ENCODE measurements at places on chromosomes 1 and 21.

- DNase-seq, result no peak
Observed at GRCh38 chr1:197017558-197018146, 40.3 kb downstream of the CFHR5 start.

DNA sequence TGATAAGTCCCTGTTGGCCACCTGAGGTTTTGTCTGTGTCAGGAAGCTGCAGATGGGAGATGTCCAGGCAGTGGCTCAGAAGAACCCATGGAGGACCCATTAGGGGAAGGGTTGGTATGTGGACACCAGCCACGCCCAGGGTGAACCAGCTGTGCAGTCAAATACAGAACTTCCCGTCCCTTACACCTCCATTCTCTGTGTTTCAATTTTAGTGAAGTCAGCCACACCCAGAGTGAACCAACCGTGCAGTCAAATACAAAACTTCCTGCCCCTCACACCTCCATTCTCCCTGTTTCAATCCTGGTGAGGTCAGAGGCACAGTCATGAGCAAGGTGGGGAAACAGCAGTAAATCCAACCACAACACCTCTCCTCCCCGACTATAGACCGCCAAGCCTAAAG is 27.4 kb downstream of the BACE2 start:
- no peak for DNase-seq

- DNase-seq, result no peak
Observed at GRCh38 chr1:214420341-214420740, 131.1 kb downstream of the PTPN14 start.

DNA sequence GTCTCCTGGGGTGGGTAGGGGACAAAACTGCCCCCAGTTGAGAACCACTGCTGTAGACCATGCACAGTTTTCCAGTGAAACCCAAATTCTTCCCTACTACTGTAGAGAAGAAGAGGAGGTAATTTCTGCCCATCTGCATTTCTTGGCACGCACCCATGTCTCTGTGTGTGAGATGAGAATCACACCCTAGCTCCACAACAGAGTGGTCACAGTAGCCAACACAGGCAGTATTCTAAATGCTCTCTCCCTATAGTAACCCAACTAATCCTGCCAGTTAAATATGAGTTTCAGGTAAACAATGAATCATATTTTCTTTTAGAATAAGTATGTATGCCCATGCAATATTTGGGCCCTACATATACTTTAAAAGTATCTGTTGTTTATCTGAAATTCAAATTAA is 1.2 kb upstream of the CAPN2 start:
- DNase-seq, result no peak

GRCh38 chr1:243251539-243251938 is 3.5 kb downstream of the CEP170 start:
- no peak for DNase-seq

DNA sequence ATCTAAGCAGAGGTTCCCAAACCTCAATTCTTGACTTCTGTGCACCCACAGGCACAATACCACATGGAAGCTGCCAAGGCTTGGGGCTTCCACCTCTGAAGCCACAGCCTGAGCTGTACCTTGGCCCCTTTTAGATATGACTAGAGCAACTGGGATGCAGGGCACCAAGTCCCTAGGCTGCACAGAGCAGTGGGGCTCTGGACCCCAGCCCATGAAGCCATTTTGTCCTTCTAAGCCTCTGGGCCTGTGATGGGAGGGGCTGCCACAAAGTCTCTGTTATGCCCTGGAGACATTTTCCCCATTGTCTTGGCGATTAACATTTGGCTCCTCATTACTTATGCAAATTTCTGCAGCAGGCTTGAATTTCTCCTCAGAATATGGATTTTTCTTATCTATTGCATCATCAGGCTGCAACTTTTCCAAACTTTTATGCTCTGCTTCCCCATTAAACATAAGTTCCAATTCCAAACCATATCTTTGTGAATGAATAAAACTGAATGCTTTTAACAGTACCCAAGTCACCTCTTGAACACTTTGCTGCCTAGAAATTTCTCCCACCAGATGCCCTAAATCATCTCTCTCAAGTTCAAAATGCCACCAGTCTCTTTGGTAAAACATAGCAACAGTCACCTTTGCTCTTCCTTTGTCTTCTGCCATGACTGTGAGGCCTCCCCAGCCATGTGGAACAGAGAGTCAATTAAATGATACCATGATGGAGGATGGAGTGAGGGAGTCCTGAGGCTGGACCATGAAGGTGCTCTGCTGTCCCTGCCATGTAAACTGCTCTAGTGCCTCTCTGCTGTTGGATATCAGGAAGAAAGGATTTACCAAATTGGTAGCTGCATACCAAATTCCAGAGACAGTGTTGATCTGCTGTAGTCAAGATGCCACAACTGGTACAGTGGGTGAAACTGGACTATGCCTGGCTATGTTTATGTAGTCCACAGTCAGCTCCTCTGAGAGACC is 37.6 kb downstream of the RUNX3 start:
- DNase-seq, result no peak

DNA sequence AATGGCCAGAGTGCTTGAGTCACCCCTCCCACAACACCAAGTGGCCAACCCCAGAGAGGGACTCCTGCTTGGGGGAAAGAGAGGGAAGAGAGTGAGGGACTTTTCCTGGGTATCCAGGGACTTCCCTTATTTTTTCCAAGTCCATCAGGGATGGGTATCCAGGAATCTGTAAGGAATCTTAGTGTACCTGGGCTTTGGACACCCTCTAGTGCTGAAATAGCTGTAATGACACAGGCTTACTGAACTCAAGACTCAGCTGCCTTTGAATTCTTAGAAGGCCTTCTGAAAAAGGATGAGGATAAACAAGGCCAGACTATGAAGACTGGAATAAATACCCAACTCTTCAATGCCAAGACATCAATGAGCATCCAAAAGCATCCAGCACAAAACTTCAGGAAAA is 12.0 kb downstream of the TSHB start:
- no peak for DNase-seq

DNA sequence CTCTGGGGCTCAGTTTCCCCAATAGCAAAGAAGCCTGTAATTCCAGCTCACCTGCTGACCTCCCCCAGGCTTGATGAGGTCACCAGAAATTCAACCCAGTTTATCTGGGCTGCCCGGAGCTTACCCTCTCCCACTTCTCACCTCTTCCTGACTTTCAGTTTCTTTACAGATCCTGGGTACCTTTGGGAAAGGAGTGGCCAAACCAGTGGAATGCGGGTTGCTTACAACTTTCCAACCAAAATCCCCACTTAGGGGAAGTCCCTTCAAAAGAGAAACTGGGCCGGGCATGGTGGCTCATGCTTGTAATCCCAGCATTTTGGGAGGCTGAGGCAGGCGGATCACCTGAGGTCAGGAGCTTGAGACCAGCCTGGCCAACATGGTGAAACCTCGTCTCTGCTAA is 5.9 kb upstream of the MARCKSL1 start:
- no peak for DNase-seq

GRCh38 chr1:76867342-76868130 is at the start of gene ST6GALNAC5:
Gene ST6GALNAC5, plus strand, starts transcription at chr1:76867480.
- DNase-seq, result peak; percentile 64

DNA sequence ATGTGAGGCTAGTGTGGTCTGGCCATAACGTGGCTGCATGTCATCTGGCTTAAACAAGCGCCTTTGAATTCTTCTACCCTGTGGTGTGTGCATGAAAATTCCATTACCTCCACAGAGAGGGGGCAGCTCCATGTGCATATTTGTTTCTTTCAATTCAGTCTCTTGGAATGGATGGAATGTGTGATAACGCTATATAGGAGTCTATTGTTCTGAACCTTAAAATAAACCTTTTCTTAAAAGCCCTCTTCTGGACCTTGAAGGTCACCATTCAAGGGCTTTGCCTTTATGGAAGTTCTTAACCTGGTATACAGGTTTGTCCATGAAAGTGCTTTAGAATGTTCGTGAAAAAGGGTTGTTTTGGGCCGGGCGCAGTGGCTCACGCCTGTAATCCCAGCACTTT is 118.2 kb upstream of the ADGRL2 start:
- no peak for DNase-seq

DNA sequence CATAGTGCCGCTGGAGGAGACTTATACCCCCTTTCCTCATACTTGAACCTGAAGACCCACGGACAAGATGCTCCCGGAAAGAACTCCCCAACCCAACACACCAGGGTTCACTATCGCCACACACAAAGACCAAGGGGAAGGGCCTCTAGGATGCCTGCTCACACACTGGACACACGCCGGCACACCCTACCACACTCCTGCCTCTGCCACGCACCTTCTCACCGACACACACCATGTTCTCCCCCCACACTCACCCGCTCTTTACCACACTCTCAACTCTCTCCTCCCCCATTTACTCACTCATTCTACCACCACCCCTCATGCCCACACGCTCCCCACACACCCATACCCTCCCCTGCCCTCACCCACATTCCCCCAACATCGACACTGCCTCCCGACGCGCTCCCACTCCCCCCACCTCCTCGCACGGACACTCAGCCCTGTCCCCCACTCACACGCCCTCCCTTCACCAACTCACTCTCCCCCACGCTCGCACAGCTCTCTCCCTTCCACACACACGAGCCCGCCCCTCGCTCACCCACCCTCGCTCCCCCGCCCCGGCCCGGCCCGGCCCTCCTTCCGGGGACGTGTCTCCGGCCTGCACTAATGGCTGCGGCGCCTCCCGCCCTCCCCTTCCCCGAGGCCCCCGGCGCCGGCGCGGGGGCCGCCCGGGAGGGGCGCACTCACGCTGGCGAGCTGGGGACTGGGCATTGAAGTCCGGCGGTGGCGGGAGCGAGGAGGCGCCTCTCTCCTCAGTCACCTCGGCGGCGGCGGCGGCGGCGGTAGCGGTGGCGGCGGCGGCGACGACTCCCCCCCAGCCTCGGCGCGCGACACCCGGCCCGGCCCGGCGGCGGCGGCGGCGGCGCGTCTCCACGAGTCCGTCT is 626 bp downstream of the PTP4A2 start:
- peak; percentile 93 for DNase-seq

DNA sequence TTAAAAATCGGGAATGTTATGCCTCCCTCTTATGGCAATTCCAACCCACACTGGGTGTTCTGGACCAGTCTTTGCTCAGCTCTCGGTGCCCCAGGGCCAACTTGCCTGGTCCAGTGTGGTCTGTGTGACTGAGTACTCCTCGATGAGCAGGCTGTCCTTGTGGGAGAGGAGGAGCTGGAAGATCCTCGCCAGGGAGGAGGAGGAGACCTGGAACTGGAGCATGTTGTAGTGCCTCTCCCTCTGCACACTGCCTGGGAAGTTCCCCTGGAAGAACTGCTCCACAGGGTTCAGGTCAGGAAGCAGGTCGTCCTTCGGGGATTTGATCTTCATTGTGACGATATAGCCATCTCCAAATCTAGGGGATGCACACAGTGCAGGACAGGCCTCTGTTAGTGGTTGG is 88.5 kb upstream of the GCLM start:
- no peak for DNase-seq

GRCh38 chr1:109569323-109569722 is 20.9 kb downstream of the GNAI3 start:
- DNase-seq, result no peak

DNA sequence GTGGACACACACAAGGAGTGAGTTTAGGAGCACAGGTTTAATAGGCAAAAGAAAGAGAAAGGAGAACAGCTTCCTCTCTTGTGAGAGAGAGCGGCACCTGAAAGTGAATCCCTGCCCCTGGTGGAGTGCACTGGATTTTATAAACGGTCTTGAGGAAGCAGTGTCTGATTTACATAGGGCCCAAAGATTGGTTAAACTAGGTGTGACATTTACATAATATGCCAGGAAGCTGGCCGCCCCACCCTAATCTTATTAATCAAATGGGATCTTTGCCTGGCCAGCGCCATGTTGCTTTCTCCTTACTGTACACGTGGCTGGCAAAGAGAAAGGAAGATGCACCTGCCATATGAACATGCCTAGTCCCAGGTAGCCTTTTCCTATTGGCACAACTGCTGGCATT is 38.7 kb downstream of the CFH start:
- DNase-seq, result no peak

GRCh38 chr1:224809137-224809536 is 120.3 kb upstream of the DNAH14 start:
- no peak for DNase-seq

- peak; percentile 92 for DNase-seq
Observed at GRCh38 chr1:93846992-93847810, 31.8 kb downstream of the DNTTIP2 start.

DNA sequence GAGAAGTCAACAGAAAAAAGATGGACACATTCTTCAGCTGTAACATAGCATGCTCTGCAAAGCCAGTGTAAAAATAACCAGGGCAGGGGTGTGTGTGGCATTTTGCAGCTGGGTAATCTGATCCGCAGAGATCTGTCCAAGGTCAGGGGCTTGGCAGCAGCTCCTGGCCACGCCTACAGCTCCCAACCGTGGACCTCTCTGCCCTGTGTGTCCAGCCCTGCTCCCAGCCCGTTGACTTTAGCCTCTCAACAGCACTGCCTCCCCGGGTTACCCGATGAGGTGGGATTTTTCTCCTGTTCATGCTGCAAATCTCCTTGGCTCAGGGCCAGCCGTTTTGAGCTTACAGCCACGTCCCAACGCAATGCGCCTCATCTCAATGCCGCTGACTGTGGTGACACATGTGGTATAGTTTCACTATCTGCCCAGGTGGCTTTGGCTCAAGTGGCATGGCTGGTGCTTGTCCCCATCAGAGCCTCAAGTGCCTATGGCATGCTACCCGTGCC is 68.1 kb downstream of the VWA5B1 start:
- peak; percentile 75 for DNase-seq

GRCh38 chr1:79042117-79042516 is 35.6 kb upstream of the ADGRL4 start:
- no peak for DNase-seq

DNA sequence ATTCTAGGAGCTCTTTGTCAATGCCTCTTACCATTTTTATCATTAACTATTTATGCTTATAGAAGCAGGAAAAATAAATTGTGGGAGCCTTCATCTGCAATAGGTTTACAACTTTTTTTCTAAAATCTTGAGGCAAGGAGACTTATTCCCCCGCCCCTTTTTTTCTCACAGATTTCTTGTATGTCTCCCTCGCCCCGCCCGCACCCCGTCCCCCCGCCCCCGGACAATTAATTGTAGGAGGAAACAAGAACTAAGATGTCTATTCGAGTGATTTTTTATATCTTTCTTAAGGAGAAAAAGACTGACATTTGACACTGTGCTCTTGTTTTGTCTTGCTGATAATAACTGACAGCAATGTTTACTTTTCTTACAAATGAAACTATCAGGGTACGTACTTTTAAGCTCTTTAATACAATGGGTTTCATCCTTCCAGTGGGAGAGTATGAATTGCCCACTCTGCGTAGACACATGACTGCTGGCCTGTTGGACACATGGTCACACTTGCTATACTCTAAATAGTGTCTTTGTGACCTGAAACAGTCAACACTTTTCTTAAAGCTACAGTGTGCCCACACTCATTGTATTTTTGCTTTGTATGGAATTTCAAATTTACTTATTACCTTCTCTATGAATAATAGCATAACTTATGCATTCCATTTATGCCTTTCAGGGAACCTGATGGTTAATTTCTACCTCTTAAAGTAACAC is 1.5 kb upstream of the IVNS1ABP start:
- DNase-seq, result no peak

- no peak for DNase-seq
Observed at GRCh38 chr1:82492159-82492558, 691.4 kb downstream of the ADGRL2 start.
